ENCODE measurements at places on chromosomes 16 and 17.

- no peak for DNase-seq
These were observed 510.7 kb downstream of the HAPSTR1 start for GRCh38 chr16:9602189-9602588.

DNA sequence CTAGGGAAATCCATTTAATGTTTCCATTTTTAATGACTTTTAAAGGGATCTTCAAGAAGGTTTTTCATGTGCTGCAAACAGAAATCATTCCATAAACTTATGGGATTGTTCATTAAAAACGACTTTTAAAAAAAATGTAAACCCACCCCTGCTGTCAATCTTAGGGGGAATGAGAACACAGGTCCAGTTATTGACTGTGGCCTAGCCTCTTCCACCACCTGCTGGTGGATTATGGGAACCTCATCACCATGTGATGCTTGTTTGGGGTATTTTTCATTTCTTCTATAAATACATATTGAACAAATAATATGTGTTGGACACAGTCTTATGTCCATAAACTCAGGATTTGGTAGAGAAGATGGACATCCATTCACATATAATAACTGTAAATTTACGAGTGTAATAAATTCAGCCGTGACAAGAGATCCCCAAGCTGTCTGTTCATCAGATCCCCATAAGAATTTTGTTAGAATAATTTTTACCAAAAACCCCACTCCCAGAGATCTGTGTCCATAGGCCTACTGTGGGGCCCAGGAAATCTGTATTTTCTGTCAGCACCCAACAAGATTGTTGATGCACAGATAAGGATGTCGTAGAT is 42.0 kb upstream of the TMC5 start:
- no peak for DNase-seq

GRCh38 chr16:90078579-90078895 is 1.4 kb upstream of the PRDM7 start:
- no peak for DNase-seq

DNA sequence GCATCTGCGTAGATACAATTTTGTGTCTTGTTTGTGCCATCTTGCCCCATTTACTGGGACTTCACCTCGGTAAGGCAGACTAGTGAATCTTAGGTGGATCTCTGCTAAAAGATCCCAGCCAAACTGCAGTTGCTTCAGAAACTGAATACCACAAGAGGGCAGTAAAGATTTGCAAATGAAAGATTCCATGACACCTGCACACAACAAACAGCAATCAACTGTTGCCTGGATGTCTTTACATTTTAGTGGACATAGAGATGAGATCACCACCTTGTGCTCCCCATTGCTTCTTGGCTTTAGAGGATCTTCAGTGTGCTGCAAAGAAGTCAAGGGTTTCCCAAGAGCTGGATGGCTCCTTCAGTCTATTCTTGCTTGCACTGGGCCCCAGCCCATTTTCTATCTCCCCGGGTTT is 119.2 kb upstream of the CACNG5 start:
- no peak for DNase-seq

- no peak for DNase-seq
These were observed 9.0 kb upstream of the PHAF1 start for GRCh38 chr16:67100569-67101310.

- DNase-seq, result no peak
These were observed 46.2 kb downstream of the GNAO1 start for GRCh38 chr16:56237451-56237930.

- no peak for DNase-seq
These were observed 28.5 kb downstream of the IQCK start for GRCh38 chr16:19746561-19746960.

- DNase-seq, result no peak
These were observed 140.9 kb downstream of the MRTFB start for GRCh38 chr16:14211856-14212543.

- DNase-seq, result no peak
These were observed 834 bp downstream of the MRPL12 start for GRCh38 chr17:81703747-81704654.

DNA sequence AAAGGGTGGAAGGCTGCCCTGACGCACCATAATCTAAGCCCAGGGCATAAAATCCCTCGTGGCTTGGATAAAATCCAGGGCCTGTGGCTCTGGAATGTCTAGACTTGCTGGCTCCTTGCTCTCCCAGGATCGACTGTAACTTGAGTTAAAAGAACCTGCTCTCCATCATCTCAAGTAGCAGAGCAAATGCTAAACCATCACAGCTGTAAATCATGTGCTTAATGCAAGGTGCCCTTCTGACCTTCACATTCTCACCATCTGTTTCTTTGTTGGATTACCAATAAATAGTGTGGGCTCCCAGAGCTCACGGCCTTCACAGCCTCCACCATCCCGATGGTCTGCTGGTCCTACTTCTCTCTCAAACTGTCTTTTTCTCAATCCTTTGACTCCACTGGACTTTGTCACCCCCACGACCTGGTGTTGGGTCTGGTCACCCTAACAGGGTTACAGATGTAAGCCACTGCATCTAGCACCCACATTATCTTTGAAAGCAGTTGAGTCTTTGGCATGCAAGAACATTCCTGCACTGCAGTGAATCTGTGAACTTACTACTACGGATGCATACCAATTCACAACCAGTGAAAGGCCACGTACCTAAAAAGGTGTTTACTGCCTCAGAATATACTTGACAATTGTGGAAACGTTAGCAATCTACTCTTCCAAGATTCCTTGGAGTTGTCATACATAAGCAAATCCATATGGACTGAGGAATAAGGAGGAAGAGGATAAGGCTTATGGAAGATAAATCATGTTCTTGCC is 15.3 kb downstream of the RSL1D1 start:
- DNase-seq, result no peak

GRCh38 chr17:6240601-6241000 is 170.4 kb downstream of the WSCD1 start:
- no peak for DNase-seq

GRCh38 chr16:1300664-1301476 is 8.6 kb upstream of the UBE2I start:
- no peak for DNase-seq

- DNase-seq, result no peak
These were observed 7.2 kb downstream of the SUPT4H1 start for GRCh38 chr17:58344791-58345157.

GRCh38 chr16:24936151-24936550 is 79.0 kb downstream of the ARHGAP17 start:
- no peak for DNase-seq

GRCh38 chr16:30005341-30006094 is 5.3 kb downstream of the DOC2A start:
- DNase-seq, result no peak

Data from NCI-H1048 (cell line).